NCI-H2081 (cell line): ENCODE measurements at places on chromosomes 11 and 22.

DNA sequence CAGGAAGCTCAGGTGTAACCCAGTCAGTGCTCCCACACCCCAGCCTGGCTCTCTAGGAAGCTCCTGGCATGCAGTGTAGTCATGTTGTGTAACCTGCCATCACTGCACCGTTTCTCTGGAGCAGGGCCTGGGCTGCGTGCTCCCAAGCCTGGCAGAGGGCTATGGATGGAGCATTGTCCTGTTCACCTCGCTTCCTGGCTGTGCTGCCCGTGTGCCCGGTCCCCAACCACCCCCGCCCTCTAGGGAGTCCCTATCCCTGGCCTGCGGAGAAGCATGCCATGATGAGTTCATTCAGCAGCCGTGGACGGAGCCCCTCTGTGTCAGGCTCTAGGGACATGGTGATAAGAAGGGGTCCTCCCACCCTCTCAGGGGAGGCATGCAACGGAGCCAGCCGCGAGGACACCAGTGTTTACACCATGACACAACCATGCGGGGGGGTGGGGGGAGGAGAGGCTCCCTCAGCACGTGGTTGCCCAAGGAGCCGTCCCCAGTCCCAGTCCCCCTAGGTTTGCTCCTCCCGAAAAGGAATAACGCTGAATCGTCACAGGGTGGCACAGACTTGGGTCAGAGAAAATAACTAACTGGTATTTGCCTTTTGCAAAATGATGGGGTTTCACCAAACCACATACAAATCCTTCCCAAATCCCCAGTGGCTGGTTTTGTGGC is 73.1 kb downstream of the FBLN1 start:
- no peak for DNase-seq

- no peak for DNase-seq
Measured at GRCh38 chr11:101949680-101950220, 33.4 kb upstream of the ANGPTL5 start.

GRCh38 chr11:109733245-109733644 is 311.3 kb downstream of the C11orf87 start:
- DNase-seq, result no peak

DNA sequence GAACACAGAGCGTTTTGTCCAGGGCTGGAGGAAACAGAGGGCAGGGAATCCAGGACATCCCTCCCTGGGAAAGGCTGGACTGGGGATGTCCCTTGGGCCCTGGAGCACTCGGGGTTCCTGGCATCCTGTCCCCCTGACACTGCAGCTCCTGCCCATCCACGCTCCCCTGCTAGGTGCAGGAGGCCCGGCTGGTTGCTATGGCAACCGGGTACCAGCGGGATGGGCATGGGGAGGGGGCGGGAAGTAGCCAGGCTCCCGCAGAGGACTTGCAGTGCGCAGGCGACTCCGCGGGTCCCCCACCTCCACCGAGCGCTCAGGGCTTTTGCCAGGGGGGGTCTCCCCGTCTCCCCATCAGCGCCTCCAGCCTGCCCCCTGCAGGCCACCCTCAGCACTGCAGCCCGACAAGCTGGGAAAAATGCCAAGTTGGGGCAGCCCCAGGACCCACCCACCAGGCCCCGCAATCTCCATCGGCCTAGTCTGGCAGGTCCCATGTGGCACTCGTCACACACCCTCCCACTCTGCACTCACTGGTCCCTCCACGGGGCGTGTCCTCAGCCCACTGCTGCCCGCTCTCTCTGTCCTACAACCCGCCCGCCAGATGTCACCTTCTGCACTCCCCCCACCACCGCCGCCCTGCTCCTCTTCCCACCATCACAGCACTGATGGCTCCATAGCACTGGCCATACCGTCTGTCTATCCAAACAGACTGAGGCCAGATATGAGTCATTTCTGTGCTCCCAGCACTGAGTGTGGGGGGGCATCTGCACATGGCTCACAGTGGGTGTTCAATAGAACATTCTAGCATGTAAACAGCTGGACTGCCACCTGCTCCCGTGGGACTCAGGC is 31.5 kb downstream of the KIAA0930 start:
- no peak for DNase-seq

- no peak for DNase-seq
Measured at GRCh38 chr11:121358760-121359159, 66.2 kb downstream of the SC5D start.

DNA sequence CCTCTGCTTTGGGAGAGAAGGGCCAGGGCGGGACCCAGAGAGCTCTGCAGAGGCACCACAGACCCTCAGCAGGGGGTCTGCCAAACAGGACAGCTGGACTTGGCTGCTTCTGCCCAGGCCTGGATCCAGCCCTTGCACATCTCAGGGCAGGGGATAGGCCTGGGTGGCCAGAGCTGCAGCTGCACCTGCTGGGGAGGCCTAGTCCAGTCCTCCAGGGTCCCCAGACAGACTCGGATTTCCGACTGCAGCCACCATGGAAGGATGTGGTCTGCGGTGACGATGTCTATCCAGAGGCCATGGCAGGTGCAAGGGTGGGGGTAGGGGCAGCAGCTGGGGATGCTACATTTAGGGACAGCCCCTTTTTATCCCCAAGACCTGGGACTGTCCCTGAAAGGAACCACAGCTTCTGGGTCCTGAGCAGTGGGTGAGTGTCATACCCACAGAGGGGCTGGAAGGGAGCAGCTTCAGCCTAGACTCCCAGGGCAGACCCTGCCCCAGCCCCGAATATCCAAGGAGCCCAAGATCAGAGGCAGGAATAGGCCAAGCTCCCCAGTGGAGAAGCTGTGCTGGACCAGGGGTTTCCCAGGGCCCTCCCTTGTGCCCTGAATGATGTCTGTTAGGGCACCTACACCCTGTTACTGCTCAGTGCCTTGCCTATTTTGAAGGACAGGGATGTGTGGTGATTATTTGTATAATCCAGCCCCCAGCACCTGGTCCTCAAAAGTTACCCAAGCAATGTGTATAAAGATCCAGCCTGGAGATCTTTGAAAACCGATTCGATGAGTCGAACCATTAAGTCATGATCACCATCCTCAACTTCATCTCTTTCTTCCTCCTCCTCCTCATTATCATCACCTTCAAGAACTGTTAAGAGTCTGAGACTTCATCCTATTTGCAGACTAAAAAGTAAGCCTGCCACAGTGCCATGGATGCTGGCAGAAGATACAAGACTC is 2.5 kb upstream of the IGLL5 start:
- DNase-seq, result no peak

DNA sequence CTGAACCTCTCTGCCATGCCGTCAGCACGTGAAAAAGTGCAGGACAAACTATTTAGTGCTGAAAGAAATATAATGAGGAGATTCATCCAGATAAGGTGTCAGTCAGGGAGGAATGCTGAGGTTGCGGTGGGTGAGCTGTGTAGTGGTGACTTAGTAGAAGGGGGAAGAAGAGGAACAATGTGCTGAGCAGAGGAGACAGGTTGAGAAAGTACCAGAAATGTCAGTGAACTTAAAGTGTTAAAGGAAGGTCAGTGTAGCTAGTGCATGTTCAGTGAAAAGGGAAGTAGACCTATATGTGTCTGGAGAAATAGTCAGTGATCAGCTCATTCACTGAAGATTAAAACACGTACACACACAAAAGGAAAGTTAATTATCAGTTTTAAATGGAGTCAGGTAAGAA is 237.6 kb upstream of the CCDC179 start:
- no peak for DNase-seq

GRCh38 chr11:118263112-118263511 is 985 bp downstream of the MPZL2 start:
- DNase-seq, result no peak

GRCh38 chr22:31881200-31881599 is 63.1 kb upstream of the YWHAH start:
- no peak for DNase-seq

DNA sequence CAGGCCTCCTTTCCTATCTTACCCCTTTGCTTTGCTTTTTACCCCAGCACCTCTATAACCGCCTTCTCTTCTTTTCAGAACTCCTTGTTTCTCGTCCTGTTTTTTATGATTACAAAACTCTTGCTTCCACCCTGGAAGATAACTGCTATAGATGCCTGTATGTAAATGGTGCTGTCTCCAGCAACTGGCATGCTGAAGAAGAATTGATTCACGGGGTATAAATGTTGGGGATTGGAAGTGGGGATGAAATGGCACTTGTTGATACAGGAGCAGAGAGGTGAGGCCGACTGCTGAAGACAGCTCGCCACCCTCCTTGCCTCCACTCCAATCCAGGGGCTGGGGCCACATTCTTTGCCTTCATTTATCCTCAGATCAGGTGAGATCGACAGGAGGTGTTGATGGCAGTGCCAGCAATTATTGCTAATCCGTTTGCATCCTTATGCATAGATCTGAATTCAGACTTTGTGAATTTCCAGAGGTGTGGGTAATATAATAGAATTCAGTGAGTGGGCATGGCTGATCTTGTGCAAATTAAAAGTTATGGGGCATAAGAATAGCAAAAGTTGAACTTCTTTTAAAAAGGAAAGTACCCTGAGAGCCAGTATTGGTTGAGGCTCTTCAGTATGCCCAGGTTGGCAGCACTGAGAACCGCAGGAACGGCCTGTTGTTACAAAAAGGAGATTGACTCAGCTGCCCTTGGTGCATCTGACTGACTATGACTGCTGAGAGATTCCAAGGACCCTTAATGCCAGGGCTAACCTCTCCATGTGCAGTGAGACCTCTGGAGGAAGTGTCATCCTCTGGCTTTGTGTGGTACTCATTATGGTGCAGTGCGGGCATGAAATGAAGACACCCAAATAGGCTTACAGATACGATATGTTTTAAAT is 5.3 kb downstream of the NEAT1 start:
- no peak for DNase-seq

- no peak for DNase-seq
Measured at GRCh38 chr11:130388607-130389205, 39.7 kb downstream of the ADAMTS8 start.

DNA sequence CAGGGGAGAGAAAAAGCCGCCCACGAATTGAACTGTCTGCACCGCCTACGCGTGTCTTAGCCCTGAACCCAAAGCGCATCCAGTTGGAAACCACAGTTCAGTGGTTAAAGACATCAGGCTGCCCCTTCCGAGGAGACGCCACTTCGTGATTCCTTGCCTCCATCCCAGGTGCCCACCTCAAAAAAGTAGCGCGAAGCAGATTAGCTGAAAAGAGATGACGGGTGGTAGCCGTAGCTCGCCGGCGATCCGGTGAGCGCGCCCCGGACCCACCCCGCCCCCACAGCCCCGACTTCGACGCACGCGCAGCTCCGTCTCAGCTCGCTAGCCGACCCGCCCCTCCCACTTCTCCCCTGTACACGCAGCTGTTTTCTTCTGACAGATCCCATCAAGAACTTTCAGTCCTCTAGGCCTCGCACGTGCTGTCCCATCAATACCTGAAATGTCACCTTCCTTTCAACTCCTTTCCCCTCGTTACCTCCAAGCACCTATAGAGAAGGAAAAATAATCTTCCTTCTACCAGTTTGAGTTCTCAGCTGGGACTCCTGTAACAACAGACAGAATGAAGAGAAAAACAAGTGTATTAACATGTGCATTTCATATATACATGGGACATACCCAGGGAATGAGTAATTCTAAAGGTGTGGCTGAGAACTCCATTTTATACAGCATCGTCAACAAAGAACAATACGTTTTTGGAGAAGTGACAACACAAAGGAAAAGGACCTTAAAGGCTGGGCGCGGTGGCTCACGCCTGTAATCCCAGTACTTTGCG is 49.5 kb downstream of the OR4D9 start:
- DNase-seq, result peak; percentile 74

DNA sequence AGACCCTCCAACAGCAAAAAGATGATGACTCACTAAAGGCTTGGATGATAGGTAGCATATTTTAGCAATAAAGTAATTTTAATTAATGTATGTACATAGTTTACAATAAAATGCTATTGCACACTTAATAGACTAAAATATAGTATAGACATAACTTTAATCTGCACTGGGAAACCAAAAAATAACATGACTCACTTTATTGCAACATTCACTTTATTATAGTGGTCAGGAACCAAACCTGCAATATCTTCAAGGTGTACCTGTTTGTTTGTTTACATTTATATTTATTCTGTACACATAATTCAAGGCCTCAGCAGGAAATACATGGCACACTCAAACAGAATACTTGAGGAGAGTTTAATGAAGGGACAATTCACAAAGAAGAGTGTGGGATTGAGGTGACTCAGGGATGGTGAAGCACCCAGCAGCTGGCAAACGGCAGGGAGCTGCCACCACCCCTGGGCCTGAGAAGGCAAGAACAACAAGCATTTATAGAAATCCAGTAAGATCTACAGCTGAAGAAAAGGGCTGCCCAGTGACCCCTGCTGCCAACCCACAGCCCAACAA is 51.5 kb upstream of the POU2AF2 start:
- no peak for DNase-seq

GRCh38 chr11:33692013-33692504 is 8.6 kb downstream of the C11orf91 start:
- DNase-seq, result peak; percentile 92

DNA sequence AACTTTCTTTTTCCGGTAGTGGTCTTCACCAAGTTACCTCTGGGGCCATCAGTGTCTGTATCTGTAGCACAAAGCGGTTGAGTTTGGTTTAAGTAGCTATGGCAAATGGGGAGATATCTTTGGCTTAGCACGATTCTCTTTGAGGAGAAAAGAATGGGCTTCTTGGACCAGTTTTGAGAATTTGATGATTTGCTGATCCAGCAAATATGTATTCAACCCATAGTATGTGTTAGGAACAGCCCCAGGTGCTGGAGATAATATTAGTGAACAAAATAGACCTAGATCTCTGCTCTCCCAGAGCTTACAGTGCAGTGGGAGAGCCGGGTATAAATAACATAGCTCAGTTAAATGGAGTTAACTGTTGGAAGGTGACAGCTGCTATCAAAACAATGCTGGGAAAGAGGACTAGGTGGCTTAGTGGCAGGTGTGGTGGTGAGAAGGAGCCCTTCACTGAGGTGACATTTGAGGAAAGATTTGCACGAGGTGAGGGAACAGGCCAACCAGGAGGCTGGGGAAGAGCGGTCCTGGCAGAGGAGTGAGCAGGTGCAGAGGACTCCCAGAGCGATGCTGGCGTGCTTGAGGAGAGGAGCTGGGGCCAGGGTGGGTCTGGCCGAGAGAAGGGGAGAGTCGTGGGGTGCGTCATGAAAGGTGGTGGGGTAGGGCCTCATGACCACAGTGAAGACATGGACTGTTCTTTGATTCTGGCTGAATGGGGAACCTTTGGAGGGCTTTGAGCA is 5.0 kb downstream of the TBC1D22A start:
- no peak for DNase-seq

GRCh38 chr11:72793425-72794367 is at the start of gene STARD10:
Gene STARD10, minus strand, starts transcription at chr11:72794047. Its CDS starts 12,866 bp downstream, at chr11:72781181.
- peak; percentile 92 for DNase-seq

GRCh38 chr11:17585911-17586695 is 39.0 kb downstream of the OTOG start:
- no peak for DNase-seq

DNA sequence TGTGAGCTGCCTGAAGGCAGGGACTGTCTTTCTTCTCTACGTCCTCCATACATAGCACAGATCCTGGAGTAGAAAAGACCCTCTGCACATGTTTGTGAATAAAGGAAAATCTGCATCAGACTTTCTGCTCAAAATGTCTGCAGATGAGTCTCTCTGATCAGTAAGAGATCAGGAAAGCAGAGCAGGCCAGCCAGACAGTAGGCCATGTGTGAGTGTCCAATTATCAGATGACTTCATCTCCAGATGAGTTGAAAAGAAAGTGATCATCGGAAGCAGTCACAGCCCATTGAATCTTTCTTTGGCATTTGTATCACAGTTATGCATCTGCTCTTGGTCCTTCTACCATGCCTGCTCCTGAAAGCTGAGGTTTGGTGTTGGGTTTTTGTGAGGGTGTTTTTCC is 298.7 kb upstream of the NCAM1 start:
- no peak for DNase-seq
